ENCODE measurements at places on chromosomes 7 and 10.

- DNase-seq, result no peak
Measured at GRCh38 chr7:86833360-86833759, 189.7 kb downstream of the GRM3 start.

DNA sequence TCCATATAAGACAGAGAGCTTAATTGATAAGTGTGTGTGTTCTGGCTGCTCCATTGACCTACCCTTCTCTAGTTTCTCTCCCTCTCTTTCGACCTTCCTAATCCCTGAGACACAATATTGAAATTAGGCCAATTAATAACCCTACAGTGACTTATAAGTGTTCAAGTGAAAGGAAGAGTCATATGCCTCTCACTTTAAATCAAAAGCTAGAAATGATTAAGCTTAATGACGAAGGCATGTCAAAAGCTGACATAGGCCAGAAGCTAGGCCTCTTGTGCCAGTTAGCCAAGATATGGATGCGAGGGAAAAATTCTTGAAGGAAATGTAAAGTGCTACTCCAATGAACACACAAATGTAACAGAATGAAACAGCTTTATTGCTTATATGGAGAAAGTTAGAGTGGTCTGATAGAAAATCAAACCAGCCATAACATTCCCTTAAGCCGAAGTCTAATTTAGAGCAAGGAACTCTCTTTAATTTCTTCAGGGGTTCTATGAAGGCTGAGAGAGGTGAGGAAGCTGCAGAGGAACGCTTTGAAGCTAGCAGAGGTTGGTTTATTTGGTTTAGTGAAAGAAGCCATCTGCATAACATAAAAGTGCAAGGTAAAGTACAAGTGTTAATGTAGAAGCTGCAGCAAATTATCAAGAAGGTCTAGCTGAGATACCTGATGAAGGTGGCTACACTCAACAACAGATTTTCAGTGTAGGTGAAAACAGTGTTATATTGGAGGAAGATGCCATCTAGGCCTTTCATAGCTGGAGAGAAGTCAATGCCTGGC, 53.8 kb downstream of the ST7 start:
- DNase-seq, result no peak

DNA sequence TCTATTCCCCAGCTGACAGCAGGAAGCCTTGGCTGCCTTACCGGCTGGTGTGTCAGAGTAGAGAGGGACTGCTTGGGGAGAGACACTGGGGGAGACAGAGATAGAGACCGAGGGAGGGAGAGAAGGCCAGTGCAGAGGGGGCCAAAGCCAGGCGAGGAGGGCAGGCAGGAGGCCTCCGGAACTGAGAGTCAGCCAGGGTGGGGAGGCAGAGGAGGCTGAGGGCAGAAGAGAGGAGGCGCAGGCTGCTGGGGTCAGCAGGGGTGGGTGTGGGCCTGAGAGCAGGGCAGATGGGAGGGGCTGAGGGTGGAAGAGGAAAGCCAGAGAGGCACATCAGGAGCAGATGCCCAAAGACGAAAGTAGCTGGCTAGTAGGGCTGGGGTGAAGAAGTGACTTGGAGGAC, 57.2 kb upstream of the PAX2 start:
- DNase-seq, result no peak

DNA sequence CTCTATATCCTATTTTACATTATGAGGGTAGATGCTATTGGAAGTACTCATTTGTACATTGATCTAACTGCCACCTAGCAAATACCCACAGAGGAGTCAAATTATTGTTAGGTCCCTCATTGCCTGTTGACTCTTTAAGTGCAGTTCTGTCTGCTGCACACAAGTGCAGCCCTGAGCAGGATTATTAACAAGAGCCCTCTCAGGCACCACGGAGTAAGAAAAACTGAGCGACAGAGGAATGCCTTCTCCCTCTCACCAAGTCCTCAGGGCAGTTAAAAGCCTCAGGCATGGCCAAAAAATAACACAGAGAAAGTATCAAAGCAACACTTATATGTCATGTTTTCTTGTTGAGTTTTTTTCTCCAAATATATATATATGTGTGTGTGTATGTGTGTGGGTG, 340.0 kb upstream of the NRG3 start:
- no peak for DNase-seq

DNA sequence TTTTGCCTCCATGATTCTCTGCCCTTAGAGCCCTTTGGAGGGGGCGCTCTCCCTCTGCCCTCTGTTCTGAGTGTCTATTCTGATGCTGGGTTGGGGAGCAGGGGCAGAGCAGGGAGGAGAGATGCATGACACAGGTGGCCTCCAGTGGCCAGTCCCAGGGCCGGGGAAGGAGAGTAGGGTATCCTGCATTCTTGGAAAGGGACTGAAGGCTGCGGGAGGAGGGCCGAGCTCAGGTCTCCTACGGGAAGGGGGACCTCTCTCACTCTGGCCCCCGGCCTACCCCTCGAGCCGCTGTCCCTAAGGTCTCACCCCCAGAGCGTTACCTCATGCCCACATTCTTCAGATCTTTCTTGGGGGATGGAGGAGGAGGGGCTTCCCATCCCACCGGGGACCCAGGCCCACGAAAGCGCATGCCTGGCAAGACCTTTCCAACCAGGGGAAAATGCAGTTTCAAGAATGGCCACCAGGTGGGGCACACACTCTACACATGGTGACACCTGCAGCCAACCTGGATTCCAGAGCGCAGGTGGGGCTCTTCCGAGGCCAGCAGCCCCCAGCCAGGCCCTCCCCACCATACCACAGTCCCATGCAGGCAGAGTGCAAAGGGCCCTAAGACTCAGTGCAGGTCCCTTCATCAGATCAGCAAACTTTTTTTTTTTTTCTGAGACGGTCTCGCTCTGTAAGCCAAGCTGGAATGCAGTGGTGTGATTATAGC, 86.4 kb downstream of the MYL10 start:
- DNase-seq, result no peak

DNA sequence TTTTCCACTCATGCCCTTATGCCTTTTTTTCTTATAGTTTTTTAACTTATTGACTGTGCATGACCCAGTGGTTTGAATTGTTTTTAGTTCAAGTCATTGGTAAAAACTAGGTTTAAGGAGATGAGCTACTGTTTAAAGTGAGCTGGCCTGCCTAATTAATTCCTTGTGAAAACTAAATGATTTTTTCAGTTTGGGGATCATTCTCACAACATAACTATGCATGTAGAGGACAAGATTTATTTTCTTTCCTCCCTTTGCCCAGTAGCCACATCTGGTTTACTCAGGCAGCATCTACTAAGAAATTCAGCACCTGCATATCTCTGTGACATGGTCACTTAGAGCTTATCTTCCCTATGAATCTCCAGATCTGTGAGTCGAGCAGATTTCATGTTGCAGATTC, 1.7 kb downstream of the ADO start:
- no peak for DNase-seq

DNA sequence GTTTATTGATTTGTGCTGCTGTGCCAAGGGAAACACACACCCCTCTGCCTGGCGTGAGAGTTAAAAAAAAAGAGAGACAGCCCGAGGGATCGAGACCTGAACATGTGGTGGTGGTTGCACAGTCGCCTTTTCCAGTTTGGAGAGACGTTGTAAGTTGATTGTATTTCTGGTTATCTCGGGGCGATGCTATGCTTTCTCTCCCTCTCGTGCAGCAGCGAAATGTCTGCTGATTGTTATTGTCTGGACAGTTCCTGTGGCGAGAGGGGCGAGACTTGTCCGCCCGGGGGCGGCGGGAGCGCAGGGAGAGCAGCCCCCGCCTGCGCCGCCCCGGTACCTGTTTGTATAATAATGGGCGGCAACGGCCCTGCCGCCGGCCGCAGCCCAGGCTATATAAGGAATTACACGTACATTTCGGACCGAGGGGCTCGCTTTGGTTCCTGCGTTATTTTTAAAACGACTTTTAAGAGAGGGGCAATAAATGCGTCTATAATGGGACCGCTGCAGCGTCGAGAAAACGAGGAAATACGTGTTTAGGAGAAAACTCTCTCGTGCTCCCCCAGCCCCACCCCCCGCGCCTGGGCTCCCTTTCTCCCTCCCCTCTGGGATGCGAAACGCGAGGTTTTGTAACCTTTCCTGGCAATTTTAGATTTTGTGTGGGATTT, 1.7 kb downstream of the ZEB1 start:
- no peak for DNase-seq

DNA sequence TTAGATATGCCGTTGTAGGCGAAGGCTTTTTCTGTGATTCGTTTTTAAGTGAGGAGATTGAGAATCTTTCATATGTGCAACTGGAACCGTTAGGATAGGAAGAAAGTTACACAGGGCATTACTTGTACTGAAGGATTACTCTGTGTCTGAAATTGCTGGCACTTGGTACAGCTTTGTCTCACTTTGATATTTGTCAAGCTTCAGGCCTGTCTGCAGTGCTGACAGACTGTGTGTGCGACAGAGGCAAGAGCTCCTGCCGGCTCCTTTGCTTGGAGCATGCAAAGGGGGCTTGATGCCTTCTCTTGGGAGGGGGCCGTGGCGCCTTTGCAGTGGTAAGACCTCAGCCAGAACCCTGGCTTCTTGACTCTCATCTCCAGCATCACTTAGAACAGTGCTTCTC, 45.8 kb downstream of the CCNY start:
- DNase-seq, result no peak

DNA sequence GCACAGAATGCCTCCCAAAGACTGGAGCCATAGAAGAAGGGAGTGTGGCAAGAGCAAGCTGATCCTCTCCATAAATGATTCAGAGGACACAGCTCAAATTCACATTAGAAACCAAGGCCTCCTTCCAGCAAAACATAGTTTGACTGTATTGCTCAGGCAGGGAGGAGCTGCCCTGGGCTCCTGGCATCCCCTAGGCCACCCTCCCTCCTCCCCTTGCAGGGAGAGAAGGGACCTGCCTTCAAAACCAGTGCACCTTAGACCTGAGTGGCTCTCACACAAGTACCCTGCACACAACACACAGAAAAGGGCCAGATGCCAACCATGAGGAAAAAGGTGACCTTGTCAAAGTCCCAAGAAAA, 64.7 kb downstream of the CREB3L2 start:
- no peak for DNase-seq

DNA sequence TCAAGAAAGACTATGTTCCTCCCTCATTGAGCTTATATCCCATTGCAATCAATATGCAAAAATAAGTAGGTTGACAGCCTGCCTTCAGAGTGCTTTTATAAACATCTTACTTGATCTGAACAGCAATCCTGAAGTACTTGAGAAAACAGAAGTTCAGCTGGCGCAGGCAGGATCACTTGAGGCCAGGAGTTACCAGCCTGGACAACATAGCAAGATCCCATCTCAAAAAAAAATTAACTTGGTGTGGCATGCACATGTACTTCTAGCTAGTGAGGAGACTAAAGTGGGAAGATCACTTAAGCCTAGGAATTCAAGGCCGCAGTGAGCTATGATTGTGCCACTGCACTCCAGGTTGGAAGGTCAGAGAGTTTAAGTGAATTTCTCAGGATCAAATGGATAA, 30.1 kb downstream of the LUC7L2 start:
- DNase-seq, result no peak

DNA sequence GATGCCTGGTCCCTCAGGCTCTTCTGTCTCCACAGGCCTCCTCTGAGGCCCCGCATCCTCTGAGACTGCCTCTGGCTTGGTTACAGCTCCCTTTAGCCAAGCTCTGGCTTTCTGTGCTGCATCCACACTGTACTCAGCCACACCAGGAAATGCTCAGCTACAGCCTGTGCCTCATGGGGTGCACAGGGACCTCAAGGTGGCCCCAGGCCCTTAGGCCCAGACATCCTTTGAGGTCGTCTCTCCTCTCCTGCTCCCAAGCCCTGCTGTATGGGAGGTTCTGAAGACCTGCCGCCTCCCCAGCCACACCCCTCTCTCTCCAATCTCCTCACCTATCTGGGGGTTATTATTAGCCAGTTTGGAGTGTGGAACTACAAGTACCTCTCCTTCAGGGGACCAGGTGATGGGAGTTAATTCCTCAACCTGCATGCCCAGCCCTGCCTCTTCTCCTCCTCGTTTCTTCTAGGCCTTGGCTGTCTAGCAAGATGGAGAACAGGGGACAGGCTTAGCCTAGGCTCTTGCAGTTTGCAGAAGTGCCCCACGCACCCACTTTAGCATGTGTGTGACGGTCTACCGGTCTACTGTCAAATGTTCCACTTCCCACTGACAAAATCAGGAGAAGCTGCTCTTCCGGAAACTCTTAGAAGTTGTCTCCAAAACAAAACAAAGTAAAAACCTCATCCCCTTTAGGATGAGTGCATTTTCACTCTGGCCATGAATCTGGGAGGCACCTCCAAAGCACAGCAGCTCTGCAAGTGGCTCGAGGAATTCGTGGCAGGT, 64.0 kb upstream of the WAC start:
- no peak for DNase-seq

- no peak for DNase-seq
Measured at GRCh38 chr7:146943483-146943882, 826.9 kb downstream of the CNTNAP2 start.

DNA sequence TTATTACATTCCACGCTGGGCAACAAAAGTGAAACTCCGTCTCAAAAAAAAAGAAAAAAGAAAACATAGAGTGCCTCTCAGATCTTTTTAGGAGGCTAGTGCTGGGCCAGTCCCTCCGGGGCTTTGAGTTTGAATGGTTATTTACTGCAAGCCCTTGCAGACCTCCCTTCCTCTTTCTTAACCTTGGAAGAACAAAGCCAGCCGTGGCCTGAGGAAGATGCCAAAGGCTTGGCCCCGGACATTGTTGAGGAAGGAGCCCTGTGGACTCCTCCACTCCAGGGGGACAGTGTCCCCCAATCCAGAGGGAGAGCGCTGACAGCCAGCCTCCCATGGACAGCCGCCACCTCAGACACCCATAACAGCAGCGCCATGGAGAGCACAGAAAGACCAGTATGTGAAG, 5.0 kb downstream of the TSPAN33 start:
- no peak for DNase-seq

DNA sequence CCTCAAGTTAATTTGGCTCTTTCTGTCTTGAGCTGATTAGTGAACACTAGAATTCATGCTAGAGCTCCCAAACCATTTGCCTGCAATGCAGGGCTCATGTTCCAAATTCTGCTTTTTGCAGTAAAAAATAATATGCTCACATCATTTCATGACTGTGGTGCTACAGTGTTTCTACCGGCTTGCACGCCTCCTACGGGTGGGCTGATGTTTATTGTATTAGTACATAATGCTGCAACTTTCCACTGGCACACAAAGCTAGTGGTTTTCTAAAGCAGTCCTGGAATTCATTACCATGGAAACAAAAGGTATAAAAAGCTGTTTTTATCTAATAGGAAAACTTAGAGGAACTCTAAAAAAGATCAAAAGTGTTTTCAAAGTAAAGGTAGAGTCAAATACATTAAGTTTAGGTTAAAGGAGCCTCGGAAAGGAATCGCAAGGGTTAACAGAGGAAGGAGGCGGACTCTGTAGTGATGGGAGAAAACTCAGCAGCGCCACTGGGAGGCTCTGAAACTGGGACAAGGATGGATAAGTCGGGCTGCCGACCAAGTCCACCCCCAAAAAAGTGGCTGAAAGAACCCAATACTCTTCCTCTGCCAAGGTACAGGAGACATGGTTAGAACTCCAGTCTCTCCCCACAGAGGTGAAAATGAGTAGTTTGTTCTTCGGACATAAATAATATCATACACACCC, 25.9 kb downstream of the GRM8 start:
- no peak for DNase-seq

GRCh38 chr7:44287488-44288380, 37.7 kb downstream of the CAMK2B start:
- DNase-seq, result no peak

All from GOT3 (cell line).